Activated naive CD4-positive, alpha-beta T cell treated with anti-CD3 and anti-CD28 coated beads, Interleukin-2, amount 10 ng/mL, durations not matched to agents 7 days and 5 days (primary cell): ENCODE measurements at places on chromosomes 5 and 9.

GRCh38 chr5:66558560-66558959 lies 37.6 kb upstream of the MAST4 start:
- peak; percentile 36 for DNase-seq

DNA sequence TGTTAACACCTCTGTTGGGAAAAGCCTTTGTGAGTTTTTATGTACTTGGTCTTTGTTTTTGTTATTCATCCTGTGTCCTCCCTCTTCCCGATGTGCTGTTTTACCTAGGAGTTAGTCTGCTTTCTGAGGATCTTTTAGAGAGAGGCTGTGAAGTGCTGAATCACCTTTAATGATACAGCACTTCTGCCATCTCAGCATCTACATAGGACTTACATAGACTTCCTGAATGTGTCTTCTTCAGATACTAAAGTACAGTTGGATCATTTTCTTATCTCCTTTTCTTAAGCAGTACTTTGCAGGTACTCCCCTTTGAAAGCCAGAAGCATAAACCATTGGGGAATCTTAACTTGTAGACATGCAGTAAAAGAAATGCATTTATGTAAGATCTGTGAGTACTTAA lies 31.5 kb downstream of the OTULIN start:
- DNase-seq, result no peak

DNA sequence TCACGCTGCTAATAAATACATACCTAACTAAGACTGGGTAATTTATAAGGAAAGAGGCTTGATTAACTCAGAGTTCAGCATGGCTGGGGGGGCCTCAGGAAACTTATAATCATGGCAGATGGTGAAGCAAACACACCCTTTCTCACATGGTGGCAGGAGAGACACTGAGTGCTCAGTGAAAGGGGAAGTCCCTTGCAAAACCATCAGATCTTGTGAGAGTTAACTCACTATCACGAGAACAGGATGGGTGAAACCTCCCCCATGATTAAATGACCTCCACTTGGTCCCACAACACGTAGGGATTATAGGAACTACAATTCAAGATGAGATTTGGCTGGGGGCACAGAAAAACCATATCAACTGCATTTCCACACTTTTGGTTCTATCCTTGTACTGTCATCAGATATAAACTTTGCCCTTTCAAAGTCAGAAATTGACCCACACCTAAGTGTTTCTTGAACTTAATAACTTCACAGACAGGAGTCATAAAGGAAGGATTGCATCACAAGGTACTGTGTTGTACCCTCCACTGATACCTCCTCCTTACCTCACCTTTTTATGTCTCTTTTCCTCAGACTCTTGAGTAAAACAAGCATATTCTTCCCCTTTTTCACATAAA lies 319.1 kb upstream of the PIK3R1 start:
- no peak for DNase-seq

GRCh38 chr5:39517800-39518199 lies 93.0 kb upstream of the DAB2 start:
- DNase-seq, result no peak

DNA sequence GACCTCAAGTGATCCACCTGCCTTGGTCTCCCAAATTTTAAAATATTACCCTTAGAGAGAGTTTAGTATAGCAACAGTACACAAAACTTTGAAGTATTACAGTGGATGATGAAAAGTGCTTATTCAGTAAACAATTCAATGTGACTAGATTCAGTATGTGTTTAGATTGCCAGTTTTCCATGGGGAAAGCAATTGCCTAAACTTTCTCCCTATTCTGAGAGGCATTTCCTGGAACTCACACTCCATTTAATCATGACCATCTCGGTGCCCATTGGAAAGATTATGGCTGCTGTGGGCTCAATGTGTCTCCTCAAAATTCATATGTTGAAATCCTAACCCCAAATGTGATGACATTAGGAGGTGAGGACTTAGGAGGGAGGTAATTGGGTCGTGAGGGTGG lies 38.9 kb upstream of the MYO10 start:
- no peak for DNase-seq

DNA sequence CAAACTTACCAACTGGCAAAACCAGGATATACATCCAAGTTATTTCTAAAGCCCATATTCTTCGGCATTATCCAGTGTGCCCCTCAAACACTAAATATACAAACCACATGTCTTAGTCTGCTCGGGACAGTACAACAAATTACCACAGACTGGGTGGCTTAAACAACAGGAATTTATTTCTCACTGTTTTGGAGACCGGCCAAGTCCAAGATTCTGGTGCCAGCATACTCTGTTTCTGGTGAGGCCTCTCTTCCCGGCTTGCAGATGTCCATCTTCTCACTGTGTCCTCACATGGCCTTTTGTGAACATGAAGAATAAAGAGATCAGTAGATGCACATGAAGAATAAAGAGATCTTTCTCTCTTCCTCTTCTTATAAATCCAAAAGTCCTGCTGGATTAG lies 12.9 kb upstream of the SLCO6A1 start:
- DNase-seq, result no peak

DNA sequence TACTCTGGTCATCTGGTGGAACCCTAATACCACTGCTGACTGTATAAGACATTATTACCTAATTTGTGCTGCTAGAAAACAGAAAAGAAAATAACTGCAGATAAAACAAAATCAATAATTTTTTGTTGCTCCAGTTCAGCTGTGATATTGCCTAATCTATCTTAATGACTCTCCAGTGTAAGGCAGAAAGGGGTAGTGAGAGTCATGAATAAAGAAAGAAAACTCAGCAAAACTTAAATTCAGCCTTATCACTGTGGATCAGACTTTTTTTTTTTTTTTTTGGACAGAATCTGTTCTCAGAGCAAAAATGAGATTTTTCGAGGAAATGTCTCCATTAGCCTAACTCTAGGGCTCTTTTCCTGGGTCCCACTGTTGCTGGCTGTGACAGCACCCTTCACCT lies 1.1 kb upstream of the DOCK2 start:
- no peak for DNase-seq

DNA sequence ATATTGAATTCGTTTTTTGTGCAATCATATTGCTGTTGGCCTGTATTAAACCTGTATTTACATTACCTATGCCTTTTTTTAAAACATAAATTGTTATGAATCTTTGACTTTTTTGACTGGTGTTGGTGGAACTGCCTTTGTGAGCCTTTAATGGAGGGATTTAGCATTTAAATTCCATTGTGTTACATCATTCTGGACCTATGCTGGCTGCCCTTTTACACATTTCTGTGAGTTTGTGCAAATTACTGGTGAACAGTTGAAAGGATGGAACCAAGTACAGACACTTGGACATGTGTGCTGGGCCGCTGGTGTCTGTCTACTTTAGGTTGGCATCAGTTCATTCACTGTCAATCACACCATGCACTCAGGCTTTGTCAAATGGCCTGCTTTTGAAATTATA lies 3.4 kb downstream of the SNX18 start:
- no peak for DNase-seq

DNA sequence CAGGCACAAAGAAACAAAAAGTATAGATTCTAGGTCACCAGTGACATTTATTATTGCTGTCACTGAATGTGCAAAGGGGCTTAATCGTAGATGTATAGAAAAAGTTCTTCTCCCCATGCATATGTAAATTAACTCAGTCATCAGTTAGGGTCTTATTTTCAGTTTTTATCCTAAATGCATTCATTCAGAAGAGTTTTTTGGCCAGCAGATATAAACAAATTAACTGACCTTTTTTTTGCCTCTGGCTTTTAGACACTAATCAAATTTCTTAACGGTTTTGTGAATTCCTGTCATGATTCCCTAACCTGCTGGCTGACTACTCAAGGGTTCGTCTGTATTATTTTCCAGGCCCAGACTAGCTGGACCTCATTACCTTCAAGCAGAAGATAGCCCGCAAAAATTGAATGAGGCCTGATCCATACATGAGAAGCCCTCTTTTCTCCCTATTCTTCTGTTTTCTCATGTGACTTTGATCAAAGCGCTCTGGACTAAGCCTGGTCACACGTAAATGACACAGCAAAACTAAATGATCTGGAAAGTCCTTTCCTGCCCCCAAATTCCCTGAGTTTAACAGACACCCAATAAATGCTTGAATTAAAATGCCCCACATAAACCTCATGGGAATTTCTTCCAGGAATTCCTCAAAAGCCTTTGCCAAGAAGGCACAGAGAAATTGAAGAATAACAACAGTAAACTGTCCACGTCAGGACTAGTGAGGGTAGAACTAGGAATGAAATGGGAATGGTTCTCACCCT lies 83.7 kb downstream of the MYO10 start:
- no peak for DNase-seq

DNA sequence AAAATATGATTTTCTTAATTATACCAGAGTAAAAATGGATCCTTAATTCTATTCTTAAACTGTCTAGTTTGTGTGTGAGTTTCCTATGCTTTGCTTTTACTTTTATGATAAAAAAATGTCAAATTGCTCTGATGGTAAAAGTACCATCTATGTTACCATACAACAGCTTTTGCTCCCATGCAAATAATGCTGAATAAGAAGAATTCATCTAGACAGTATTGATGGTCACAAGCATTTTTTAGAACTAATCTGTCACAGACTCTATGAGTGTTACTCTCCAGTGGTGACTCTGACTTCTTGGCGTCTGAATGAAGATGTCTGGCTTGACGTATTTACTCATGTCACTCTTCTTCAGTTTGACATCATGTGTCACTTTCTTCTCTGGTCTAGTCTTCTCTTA lies 608.1 kb upstream of the RORB start:
- no peak for DNase-seq

GRCh38 chr5:116044073-116044472 lies 11.8 kb downstream of the ARL14EPL start:
- DNase-seq, result no peak

DNA sequence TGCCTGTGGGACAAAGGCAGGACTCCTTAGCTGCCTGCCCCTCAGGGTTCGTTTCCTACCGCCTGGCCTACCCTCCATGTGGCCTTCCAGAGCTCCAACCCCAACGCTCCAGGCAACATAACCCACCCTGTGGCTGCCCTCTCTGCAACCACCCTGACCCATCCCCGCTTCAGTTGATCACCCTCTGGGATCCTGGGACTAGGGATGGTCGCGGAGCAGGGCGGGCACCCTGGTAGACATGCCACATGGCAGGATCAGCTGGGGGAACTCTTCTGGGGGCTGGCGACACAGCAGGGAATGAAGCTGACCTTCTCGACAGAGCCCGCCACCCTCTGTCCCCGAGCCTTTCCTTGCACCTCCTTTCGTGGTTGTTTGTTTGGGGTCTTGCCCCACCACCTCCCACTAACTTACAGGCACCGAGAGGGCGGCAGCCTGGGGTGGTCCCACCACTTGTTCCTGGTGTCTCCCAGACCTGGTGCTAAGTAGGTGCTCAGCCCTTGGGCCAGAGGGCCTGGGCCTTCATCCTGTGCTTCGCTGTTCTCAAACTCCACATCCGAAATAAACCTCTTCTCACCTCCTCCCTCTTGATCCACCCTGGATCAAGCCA lies 243.1 kb downstream of the PBX3 start:
- peak; percentile 15 for DNase-seq

- no peak for DNase-seq
Measured at GRCh38 chr9:38233796-38234355, 158.6 kb upstream of the ALDH1B1 start.

- no peak for DNase-seq
Measured at GRCh38 chr5:167895899-167896659, 395.4 kb upstream of the WWC1 start.

GRCh38 chr9:125147401-125147951 lies 4.1 kb upstream of the SCAI start:
- DNase-seq, result no peak

GRCh38 chr5:35294976-35295375 lies 64.7 kb upstream of the PRLR start:
- DNase-seq, result no peak

GRCh38 chr9:84916769-84917168 lies 247.2 kb downstream of the NTRK2 start:
- no peak for DNase-seq

- DNase-seq, result no peak
Measured at GRCh38 chr9:23638011-23638410, 188.0 kb downstream of the ELAVL2 start.

DNA sequence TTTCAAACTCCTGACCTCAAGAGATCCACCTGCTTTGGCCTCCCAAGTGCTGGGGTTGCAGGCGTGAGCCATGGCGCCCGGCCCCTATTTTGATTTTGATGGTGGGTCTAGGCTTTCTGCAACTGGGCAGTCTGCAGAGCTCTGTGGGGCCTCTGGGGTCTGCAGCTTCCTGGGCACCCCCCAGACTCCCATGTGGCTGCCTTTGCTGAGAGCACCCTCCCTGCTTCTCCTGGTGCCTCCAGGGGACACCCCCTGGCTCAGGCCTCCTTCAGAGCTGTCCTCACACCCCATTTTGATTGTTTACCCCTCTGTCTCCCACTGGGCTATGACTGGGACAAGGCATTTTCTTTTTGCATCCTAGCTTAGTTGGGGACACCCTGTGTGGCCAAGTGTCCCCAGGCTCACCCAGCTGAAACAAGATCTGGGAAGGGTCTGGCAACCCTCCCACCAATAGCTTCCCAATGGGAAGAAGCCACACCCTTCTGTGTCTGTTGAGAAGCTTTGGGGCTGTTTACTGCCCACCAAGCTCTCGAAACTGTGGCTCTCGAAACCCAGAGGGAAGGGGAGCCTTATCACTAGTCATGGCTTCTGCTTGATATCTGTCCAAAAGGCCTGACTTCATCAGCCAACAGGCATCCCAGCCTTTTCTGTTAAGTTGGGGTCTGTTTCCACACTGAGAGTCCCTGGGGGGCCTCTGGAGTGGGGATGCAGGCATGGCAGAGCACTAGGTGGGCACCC lies 204.4 kb upstream of the IER5L start:
- DNase-seq, result no peak

DNA sequence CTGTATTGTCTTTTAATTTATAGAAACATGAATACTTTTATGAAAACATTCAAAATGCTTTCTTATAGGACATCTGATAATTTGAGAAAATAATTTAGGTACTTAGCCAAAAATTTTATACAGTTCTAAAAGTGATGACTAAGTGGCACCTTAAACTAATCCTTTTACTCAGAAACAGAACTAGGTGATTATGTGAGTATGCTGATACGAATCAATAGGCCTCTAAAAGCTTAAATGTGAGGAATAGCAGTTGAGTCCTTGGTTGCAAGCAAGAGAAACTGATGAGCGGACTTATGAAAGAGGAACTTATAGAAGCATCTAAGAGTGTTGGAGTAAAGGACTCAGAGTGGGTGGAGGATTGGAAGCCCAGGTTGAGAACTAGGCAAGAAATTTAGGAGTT lies 26.4 kb downstream of the ANXA1 start:
- DNase-seq, result no peak

DNA sequence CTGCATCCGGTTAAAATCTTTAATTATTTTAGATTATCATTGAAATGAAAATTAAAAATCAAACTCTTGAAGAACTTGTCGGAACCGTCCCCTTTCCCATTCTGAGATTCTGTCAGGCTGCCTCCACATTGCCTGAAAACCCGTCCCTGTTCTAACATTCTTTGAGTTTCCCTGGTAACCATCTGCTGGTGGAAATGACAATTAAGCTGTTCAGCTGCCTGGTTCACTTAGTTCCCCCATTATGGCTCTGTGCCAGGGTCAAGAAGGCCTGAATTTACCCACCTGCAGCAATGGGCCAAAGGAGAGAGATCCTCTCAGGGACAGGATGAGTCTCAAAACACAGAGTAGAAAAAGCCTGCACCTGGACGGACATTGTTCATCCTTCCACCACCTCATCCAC lies 11.8 kb upstream of the TCOF1 start:
- DNase-seq, result no peak

- no peak for DNase-seq
Measured at GRCh38 chr5:73654171-73654811, 28.3 kb downstream of the ARHGEF28 start.
